Upper lobe of right lung (tissue), 1 donor: ENCODE measurements at places on chromosomes 2 and 18. TPM values are rescaled to one million over a fixed set of nuclear protein-coding genes. Genes with fewer than 3 reads are reported as not detected.

ALS2 gene
- 26.2 TPM for total RNA-seq

FOXI3 gene
- total RNA-seq: not detected

CGREF1 gene
- 0.43 TPM for total RNA-seq

GRCh38 chr2:238714038-238714528 is 133.8 kb upstream of the TWIST2 start:
- peaks cover 7% of the 10 kb centered on the region for H3K27me3 ChIP-seq
- no peak overlapping the region for H3K27ac ChIP-seq
- H3K4me3 ChIP-seq: no peak overlapping the region
- no peak for DNase-seq

DNA sequence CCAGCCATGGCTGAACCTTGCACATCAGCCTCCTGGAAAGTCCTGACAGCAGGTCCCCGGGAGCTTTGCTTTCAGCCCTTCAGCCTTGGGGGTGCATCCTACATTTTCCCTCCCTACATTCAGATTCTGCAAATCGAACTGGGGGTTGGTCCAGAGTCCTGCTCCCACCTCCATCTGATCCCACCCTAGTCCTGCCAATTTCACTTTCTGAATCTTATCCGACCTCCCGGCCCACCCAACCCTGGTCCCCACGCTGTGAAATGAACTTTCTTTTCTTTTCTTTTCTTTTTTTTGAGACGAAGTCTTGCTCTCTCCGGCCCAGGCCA is 47.8 kb upstream of the ODC1 start:
- no peaks in the 10 kb centered on the region for H3K36me3 ChIP-seq
- no peak overlapping the region for H3K4me3 ChIP-seq
- no peak overlapping the region for H3K27ac ChIP-seq
- no peak for DNase-seq

DNA sequence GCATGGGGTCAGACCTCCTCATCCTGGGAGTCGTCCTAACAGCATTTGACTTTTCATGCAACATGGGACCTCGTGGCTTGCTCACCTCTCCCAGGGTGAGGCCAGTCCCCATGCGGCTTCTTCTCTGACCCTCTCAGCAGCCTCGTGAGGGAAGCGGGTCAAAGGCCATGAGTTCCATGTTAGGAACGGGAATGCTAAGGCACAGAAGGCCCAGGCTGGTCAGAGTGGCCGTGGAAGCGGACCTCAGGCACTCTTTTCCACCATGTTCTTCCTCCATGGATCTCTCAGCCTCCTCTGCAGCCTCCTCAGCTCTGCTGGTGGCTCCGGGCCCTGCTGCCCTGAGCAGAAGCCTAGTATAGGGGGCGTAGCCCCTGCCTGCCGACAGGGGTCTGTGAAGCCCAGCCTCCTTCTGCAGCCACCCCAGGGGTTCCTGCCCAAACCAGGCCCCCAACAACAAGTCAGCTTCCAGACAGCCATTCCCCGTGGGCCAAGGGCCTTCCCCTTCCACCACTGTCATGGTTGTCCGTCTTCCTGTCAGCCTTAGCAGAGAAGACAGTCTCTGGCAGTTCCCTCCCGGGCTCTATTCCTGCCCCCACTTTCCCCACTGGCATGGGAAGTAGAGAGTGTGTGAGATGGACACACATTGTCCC is 60.0 kb upstream of the OTOF start:
- no peak overlapping the region for H3K4me3 ChIP-seq
- no peaks in the 10 kb centered on the region for H3K4me1 ChIP-seq
- H3K27ac ChIP-seq: no peak overlapping the region
- DNase-seq: peak; percentile 44

PFN4 gene
- total RNA-seq: 1.5 TPM

- no peaks in the 10 kb centered on the region for H3K36me3 ChIP-seq
- H3K27ac ChIP-seq: peak within 1 kb of the TSS; percentile 72
- DNase-seq: peak; percentile 90
- H3K4me3 ChIP-seq: peak within 1 kb of the TSS; percentile 90
- H3K4me1 ChIP-seq: peaks cover 31% of the 10 kb centered on the region
Measured at GRCh38 chr18:46071653-46072375, at the start of gene PSTPIP2. PSTPIP2 (minus strand) TSS chr18:46072260; CDS start chr18:46072188, 72 bp downstream.

- H3K27ac ChIP-seq: no peak overlapping the region
- H3K4me1 ChIP-seq: peaks cover 3% of the 10 kb centered on the region
- no peaks in the 10 kb centered on the region for H3K36me3 ChIP-seq
- H3K4me3 ChIP-seq: no peak overlapping the region
- no peak for DNase-seq
Measured at GRCh38 chr2:40219141-40219540, 232.7 kb downstream of the SLC8A1 start.

GRCh38 chr2:110828330-110828729 is 96.0 kb downstream of the ACOXL start:
- H3K4me3 ChIP-seq: no peak overlapping the region
- H3K36me3 ChIP-seq: no peaks in the 10 kb centered on the region
- no peak overlapping the region for H3K27ac ChIP-seq
- H3K4me1 ChIP-seq: peaks cover 5% of the 10 kb centered on the region

DNA sequence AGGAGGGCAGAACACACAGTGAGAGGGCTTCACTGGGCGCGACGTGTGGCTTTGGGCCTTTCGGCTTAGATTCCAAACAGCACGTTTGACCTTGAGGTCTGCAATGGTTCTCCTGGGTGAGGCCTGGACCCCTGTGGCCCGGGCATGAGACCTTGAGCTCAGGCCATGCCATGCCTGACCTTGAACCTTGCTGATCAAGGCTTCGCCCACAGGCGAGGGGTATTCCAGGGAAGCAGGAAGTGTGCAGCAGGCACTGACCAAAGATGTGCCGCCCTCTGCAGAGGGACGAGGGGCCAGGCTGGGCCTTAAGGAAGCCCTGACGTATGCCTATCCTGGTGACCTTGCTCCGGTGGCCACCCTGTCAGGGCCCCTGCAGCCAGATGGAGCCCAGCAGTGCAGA is 178.3 kb upstream of the HDAC4 start:
- no peaks in the 10 kb centered on the region for H3K36me3 ChIP-seq
- H3K27ac ChIP-seq: no peak overlapping the region
- DNase-seq: peak; percentile 40
- H3K27me3 ChIP-seq: no peaks in the 10 kb centered on the region

DNA sequence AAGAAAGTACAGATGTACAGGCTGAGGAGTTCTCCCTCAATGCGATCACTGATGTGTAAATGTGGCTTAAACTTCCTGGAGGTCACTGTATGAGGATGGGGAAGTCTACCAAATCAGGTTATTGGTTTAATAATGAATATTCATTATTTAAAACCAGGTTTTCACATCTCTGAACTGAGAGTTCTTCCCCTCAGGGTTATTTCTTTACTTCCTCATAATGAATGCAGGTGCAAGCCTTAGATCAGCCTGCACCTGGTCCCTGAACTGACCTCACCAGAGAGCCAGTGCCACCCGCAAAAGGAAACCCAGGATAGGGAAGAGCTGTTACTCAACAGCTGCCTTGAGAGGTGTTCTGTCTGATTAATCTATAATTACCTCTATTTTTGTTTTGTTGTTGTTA is 369.0 kb downstream of the EPHA4 start:
- DNase-seq: no peak
- no peaks in the 10 kb centered on the region for H3K4me1 ChIP-seq
- H3K27me3 ChIP-seq: no peaks in the 10 kb centered on the region
- H3K27ac ChIP-seq: no peak overlapping the region

GRCh38 chr2:12721566-12722446 is 5.1 kb downstream of the TRIB2 start:
- peaks cover 31% of the 10 kb centered on the region for H3K36me3 ChIP-seq
- peak overlapping the region; percentile 93 for H3K4me3 ChIP-seq
- DNase-seq: no peak
- H3K4me1 ChIP-seq: peaks cover 49% of the 10 kb centered on the region

DNA sequence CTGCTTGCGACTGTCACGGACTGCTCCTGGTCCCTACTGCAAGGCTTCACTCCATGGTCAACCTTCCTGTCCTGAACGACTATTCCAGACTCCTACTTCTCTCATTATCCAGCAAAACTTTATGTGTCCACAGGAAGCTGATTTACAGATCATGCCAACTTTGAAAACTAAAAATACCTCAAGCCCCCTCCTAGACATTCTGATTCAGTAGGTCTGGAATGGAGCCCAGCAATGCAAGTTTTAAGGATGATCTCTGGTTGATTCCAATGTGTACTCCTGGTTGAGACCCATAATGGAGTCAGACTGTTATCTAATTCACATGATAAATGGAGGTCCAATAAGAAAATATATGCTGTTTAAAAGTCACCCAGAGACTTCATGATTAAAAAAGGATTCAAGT is 13.1 kb upstream of the LRATD1 start:
- no peaks in the 10 kb centered on the region for H3K27me3 ChIP-seq
- no peak overlapping the region for H3K4me3 ChIP-seq
- no peaks in the 10 kb centered on the region for H3K36me3 ChIP-seq
- DNase-seq: no peak
- H3K27ac ChIP-seq: no peak overlapping the region
- no peaks in the 10 kb centered on the region for H3K4me1 ChIP-seq

GREB1L gene
- 1.2 TPM for total RNA-seq

HNMT gene
- total RNA-seq: 67.4 TPM

GPAT2 gene
- 3.2 TPM for total RNA-seq

- H3K36me3 ChIP-seq: no peaks in the 10 kb centered on the region
- H3K27ac ChIP-seq: no peak overlapping the region
- DNase-seq: no peak
- H3K4me3 ChIP-seq: no peak overlapping the region
Measured at GRCh38 chr2:186328838-186329237, 157.2 kb upstream of the ZC3H15 start.
